ENCODE measurements at places on chromosomes 3 and 15.

GRCh38 chr3:101155825-101156224 lies 162.6 kb upstream of the ABI3BP start:
- no peak for DNase-seq

DNA sequence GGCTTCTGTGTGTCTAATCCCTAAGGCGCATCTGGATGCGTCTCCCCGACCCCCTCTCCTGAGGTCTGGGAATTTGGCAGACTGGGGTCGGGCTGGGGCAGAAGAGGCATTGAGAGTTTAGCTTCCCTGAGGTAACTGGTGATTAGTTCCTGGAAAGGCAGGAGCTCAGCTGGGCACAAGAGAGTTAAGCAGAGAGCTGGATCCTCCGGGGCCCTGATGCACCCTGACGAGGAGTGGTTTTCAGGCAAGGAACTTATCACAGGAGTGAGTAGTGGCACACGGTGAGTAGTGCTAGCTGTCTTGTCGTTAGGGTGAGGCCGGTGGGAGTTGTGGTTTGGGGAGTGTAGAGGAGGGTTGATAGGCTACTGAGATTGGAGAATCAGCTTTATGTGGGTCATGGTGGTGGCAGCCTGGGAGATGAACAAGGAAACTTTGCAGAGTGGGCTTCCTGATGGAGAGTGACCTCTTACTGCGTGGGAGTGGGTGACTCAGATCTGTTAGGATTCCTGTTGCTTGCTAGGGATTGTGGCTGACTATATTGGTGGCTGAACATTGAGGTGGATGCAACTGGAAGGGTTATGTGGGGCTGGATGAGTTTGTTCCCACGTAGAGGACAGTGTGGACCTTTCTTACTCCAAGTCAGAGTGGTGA lies 897 bp downstream of the RAD54L2 start:
- DNase-seq = peak; percentile 74

DNA sequence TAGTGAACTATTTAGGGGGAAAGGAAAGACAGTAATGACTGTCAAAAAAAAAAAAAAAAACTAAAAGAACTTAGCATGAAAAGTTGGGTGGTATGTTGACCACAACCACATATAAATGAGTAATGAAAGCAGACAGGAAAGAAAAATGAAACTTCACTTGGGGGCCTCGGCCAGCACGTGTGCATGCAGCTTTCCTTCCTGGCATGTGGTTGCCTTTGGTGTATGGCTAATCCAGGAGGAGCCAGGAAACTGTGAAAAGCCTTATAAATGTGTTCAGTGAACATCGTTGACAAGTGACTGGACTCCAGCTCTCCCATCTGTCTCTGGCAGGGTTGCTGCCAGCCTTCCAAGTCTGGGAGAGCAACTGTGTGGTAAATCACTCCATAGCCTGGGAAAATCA lies 195.1 kb downstream of the DTWD1 start:
- peak; percentile 6 for DNase-seq

GRCh38 chr3:120801484-120801883 lies 58.9 kb downstream of the GTF2E1 start:
- no peak for DNase-seq
